ENCODE measurements at places on chromosomes 1 and 21. TPM values are rescaled to one million over a fixed set of nuclear protein-coding genes. Genes with fewer than 3 reads are reported as not detected.
A peak's percentile ranks its signal among the peaks of the same experiment; 100 is the strongest.

- DNase-seq, result no peak
Observed at GRCh38 chr21:31293986-31294385, 50.1 kb downstream of the TIAM1 start.

CFAP141 gene
- total RNA-seq, result not detected

DNA sequence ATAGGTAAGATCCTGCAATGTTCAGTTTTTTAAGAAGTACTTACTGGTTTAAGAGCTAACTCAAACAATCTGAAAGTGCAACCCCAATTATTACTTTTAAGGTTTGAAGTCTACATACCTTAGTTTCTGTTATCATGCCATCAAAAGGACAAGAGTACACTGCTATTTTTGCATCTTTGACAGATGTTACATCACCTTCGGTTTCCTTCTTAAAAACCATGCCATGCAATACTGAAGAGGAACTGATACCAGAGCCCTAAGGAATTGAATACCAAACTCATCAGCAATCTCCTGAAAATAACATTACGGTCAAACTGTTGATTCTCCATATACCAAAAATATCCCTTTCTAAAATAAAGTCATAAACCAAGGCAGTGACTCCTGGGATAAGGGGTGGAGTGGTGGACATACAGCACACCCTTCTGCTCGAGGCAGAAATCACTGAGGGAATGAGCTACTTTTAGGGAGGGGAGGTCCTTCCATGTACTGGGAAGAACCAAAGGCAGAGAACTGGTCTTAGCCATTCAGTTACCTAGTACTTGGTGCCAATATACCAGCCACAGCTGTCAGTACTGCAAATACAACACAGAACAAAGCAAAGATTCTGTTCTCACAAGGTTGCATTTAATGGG, 8.5 kb downstream of the CCT8 start:
- no peak for DNase-seq

GRCh38 chr1:201217146-201217545, 26.5 kb downstream of the IGFN1 start:
- no peak for DNase-seq

DNA sequence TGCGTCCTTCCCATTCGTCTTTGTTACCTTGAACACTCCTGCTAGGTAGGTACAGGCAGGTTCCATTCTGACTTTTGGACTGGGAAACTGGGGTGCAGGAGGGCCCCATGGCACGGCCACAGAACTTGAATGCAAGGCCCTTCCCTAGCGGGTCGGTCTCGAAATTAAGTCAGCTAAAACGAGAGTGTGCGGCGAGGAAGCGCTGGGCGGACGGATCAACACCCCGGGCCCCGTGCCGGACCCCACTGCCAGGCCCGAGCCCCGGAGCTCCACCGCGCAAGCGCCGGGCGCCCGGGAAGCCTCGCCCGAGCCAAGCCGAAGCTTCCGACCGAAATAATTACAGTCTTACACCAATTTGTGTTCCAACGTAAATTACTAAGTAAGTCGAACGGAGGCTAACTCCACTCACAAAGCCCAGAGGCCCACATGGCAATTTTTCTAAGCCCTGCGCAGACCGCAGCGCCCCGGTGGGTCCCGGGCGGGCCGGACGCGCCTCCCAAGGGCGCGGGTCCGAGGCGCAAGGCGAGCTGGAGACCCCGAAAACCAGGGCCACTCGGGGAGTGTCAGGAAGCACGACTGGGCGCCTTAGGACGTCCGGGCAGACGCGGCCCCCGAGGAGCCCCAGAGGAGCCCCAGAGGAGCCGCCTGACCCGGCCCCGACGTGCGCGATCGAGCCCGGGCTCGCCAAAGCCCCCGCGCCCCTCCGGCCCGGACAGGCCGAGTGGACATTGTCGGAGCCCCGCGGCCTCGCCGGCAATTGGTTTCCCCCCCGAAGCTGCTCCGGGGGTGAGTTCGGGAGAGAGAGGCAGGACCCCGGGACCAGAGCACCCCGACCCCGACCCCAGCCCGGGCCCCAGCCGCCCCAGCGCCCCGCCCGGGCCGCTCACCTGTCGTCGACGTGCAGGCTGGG, 624 bp downstream of the RIPK4 start:
- DNase-seq, result no peak

DNA sequence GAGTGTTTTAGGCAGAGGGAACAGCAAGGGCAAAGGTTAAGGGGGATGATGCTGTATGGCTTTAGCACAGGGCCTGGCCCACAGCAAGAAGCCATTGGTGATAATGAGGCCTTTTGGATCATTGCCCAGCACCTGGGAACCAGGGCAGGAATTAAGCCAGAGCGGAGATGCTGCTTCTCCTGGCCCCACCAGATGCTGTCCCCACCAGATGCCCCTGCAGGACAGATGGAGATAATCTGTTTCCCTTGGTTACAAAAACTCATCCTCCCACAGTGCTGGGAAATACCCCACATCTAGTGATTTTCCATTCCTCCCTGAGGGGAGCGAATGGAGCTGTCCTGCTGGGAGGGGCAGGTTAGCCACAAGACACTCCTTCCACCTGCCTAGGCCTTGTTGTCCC, 18.8 kb downstream of the OPRD1 start:
- no peak for DNase-seq

- no peak for DNase-seq
Observed at GRCh38 chr21:23799376-23799775, 1807.9 kb downstream of the MRPL39 start.

S100A16 gene
- 1.1 TPM for total RNA-seq

DNA sequence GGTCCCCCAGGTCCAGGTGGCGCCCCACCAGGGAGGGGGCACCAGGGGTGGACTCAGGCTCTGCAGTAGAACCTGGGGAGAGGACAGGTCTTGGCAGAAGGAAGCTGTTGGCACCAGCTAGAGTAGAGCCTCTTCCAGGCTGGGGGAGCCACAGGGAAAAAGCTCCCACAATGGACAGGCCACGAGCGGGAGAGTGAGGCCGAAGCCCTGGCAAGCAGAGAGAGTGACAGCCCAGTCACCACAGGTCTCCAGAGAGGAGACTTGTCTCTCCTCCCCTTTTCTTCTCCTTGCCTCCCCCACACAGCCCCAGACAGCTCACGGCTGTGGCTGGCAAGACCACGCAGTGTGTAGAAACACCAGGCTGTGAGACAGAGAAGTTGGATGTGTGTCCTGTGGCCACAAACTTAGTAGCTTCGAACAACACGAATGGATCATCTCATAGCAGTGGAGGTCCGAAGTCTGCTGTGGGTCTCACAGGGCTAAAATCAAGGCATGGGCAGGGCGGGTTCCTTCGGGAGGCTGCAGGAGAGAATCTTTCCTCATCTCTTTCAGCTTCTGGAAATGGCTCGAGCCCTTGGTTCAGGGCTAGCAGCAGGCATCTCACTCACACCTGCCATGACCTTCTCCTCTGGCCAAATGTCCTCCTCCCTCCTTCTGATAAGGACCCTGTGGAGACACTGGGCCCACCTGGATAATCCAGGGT, 3.3 kb downstream of the KRTAP12-4 start:
- no peak for DNase-seq

DNA sequence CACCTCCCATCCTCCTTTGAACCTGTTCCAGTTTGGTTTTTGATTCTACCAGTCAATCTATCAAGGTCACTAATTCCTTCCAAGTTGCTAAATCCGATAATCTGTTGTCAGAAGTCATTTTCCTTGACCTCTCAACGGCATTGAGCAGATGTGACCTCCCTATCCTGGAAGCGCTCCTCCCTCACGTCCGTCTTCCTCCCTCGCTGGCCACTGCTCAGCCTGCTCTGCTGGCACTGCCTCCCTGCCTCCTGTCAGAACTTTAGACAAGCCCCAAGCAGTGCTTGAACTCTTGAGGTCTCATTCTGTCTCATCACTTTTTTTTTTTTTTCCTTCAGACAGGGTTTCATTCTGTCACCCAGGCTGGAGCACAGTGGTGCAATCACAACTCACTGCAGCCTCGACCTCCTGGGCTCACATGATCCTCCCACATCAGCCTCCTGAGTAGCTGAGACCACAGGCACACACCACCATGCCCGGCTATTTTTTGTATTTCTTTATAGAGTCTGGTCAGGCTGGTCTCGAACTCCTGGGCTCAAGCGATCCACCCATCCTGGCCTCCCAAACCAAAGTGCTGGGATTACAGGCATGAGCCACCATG, 4.4 kb upstream of the ACOT7 start:
- DNase-seq, result no peak

CSMD2 gene
- not detected for total RNA-seq

MROH7 gene
- 7.3 TPM for total RNA-seq

- DNase-seq, result no peak
Observed at GRCh38 chr21:45335761-45336534, 48.3 kb upstream of the POFUT2 start.

GRCh38 chr1:170407138-170407537, 124.8 kb upstream of the GORAB start:
- no peak for DNase-seq

SAMD13 gene
- total RNA-seq, result 5.7 TPM

DNA sequence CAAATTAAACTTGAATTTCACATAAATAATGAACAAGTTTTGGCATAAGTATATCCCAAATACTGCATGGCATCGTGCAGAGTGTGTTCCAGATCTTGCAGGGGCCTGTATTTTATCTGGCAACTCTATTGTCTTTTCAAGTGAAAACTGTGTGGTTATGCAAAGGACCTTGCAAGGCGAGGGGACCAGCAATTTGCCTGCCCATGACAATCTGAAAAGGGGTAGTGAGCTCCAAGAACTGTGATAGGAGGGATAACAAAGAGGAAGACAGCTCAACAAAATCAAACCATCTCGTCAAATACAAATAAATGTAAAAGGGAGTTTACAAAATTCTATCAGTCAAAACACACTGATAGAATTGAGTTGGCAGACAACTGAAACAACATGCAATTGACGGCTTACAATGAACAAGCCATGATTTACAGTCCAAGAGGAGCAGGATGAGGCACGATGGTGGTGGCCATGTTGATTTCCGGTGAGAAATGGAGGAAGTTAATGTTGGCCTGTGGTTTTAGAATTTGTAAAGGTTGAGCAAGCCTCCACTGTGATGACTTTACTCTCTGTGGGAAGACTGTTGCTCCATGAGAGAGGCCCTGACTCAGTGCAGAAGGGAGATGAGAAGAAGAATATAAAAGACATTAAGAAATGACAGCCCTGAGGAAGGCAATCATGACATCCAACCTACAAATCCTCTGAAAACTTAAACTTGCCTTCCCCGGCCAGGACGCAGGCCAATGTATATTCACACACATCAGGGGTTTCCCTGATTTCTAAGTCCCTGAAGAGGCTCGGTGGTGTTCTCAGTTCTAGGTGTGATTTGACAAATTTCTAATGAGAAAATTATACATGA, 132.2 kb downstream of the ADSS2 start:
- DNase-seq, result peak; percentile 92

DNA sequence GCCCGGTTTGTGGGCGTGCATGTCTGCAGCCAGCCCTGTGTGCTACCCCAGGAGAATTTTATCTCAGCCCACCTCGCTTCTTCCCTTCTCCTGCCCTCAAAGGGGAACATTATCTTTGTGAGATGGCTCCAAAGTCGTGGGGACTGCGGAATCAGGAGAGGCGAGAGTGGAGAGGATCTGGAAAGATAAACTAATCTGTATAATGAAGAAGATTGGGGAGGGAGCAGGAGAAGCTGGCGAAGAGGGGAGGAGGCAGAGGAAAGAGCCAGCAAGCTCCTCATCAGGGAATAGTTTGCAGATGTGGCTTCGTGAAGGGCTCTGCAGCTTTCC, 310.3 kb downstream of the MATN1 start:
- DNase-seq, result no peak

LAX1 gene
- total RNA-seq, result 1.3 TPM

DNA sequence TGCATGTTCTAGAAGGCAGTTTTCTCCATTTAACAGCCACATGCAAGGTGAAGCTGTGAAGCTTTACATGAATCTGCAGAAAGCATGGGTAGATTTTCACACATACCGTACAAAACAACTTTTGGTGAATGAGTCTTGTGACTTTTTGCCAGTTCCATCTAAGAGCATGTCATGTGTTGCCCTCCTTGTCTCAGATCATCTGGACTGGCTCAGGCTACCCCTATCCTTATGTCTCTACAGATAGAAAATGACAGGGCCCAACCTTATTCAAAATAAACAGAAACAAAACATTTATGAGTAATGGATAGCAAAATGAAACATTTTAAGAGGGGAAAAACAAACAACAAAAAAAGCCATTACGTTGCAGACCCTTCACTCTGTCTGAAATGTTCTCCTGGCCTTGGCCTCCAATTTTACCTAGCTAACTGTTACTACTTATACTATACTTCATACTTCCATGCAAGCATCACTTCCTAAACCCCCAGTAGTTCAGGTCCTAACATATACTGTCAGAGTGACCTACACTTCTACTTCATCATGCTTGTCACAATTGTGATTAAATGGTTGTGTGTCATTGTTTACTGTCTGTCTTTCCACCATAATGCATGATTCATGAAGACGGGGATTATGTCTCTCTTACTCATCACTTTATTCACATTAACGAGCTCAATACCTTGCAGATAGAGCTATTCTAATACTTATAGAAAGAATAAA, 39.0 kb downstream of the LRRC8C start:
- no peak for DNase-seq

- DNase-seq, result no peak
Observed at GRCh38 chr21:14383596-14384180, 742 bp upstream of the HSPA13 start.

DNA sequence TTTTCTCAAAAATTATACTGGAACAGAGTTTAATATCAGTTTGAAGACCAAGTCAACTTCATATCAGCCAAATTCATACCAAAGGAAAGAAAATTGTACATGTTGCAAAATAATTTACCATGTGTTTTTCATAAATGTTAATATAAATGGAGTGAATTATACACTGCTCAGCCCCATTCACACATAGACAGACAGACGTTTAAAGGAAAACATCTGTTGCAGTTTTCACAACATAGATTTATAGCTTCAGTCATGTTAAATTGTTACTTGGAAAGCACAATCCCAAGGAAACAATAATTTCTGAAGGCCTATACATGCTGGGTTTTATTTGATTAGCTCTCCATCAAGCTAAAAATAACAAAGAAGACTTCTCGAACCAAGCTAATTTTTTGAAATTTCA, 27.8 kb upstream of the HYI start:
- DNase-seq, result no peak

DNA sequence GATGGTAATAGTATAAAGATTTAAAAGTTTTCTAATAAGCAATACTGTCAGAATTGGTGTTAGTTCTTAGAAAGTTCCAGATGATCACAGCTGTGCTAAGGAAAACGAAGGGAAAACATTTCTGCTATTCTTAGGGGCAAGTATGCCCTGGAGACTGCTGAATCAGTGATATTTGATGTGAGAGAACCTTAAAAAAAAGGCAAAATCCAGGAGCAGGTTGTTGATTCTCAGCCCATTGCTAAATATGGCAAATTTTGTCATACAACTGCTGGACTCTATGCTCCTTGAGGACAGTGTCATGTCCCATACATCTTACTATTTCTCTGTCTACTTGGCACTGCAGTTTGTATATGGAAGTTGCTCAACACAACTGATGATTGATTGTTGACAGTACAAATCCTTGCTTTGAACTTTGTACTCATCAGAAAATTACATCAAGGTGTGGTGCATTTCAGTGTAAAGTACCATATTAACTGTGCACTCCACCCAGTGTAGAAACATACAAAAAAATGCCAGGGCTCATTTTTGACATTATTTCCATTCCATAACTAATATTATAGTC, 10.9 kb downstream of the CRCT1 start:
- no peak for DNase-seq
